ENCODE measurements at places on chromosomes 3 and 15.

GRCh38 chr15:78979456-78980320 is 34.8 kb upstream of the CTSH start:
- no peak for DNase-seq

DNA sequence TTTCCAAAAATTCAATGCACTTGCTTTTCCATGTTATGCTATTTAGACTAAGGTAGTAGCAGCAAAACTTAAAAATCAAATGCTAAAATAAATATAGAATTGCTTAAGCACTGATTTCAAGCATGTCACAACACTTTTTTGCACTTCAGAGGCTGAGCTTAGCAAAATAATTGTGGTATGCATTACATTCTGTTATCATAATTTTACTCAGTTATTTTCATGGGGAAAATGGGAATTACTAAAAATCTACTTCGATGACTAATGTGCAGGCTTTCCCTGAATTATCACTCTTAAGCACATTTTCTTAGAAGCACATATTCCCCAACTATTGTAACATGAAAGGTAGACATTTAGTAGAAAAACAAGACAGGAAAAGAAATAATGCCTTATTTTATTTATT is 322.4 kb upstream of the CBLB start:
- no peak for DNase-seq

DNA sequence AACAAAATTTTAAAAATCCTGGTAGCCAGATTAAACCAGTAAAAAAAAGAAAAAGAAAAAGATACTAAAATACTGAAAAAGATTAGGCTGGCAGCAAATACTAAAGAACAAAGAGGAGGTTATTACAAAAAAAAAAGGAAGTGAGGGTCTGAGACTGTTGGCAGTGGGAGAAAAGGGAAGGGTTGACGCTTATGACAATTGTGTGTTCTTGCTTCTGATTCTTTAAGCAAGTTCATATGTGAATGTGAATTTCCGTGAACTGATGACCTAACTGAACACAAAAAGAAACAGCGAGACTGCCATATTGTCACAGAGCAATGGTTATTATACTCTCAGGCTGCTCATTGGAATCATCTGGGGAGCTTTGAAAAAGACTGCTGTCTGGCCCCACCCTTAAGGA is 56.5 kb downstream of the ATP13A4 start:
- DNase-seq: no peak

- no peak for DNase-seq
Measured at GRCh38 chr15:51814606-51815005, 14.8 kb upstream of the TMOD3 start.

DNA sequence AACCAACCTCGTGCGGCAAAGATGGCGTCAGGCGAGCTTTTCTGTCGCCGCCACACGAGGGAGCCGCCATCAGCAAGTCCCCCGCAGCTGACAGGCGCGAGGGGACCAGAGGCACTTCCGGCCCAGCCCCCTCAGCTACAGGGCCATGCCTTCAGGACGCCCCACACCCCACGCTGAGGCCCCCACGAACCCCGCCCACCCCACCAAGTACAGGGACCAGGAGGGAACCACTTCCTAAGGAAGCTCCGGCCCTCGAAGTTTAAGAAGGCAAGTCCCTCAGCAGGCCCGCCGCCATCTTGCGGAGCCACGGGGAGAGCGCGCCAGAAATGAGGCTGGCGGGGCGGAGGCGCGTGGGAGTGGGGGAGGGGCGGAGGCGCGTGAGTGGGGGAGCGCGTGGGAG is 790 bp downstream of the DAZL start:
- DNase-seq: no peak

DNA sequence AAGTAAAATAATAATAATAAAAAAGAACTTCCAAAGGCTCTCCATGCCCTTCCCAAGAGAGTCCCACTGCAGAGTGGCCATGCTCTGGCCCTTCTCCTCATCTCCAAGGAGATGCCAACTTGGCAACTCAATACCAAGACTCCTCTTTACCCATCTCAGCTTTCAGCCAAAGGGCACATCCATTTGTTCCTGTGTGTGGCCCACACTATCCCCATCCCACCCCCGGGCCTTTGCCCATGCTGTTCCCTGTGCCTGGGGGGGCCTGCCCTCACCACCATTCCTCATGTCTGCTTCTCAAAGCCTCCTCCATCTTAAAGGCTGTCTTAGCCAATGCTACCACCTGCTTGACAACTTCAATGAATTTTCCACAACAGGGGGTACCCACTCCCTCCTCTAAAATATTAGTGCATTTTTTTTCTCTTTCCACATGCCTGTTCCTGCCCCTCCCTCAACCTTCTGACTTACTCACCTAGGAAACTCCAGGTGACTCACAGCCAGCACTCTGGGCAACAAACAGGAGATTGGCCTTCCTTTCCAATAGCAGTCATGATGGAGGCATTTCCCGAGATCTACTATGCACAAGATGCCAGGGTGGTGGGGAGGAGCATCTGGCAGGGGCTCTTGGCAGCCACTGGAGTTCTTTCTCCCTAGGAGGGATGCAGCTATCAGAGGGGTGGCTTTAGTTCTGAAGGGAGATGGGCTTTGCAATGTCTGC is 109.4 kb upstream of the SMAD3 start:
- DNase-seq: no peak

DNA sequence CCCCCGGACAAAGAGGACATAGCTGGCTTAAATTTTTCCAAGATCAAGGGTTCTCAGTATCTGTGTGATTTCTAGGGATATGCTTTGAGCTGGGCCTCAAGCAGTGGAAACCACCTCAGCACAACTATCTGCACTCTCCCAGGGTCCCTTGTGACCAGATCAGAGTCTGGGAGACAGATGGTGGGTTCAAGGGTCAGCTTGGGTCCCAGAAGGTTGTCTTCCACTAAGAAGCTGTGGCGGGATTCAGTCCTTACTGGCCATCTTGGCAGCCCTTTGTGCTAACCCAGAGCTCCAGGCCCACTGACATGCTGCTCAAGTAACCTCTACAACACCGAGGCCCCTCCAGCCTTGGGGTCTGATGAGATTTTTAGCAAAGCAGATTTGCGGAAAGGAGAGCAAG is 2.7 kb downstream of the INSYN1 start:
- no peak for DNase-seq

GRCh38 chr3:79306934-79307570 is 460.7 kb downstream of the ROBO1 start:
- DNase-seq: no peak

- DNase-seq: no peak
Measured at GRCh38 chr15:25950014-25950413, 86.9 kb upstream of the ATP10A start.

DNA sequence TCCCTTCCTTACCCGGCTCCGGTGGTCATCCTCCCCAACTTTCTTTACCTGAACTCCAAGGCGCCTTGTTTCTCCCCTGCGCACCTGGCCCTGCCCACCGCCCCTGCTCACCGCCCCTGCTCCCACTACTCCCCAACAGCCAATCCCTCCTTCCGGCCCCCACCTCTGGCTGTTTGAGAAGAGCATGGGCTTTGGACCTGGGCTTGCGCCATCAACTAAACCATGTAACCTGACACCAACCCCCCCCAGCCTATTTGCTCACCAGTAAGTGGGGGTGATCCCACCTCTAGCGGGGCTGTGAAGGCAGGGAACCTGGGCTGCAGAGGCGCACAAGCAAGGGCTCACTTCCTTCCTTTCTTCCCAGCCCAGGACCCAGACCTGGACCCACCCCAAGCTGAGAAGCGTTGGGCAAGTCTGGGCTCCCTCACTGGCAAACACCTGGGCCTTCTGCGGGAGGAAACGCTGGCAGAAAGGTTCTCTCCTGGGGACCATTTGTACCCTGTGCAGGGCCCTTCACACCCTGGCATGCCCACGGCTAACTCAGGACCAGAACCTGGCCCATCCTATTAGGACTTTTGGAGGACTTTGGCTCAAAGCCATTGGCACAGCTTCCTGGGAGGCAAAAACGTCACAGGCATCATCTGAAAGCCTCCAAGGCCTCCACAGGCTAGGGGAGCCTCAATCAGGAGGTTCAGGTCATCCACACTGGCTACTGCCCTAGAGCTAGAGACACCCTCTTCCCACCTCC is at the start of gene PLXNB1:
Gene PLXNB1, minus strand, starts transcription at position 127 of the 748 bp plus-strand sequence. CDS start 5,475 bp downstream, outside the sequence.
- no peak for DNase-seq

- DNase-seq: no peak
Measured at GRCh38 chr3:50395070-50395860, 35.9 kb upstream of the TMEM115 start.

DNA sequence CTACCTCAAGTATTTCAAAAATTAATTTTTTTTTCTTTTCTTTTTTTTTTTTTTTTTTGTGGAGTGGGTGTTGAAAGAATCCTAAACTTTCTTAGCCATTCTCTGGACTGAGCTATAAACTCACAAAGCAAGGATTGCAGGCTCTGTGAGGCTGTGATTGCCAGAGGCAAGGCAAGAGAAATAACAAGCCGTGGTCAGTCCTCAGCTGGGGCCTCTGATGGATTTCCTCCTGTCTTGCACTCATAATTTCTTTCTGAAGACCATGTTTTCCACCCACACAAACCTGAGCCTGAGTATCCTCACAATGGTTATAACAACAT is 1.3 kb downstream of the CX3CR1 start:
- no peak for DNase-seq

- DNase-seq: no peak
Measured at GRCh38 chr3:55069950-55070349, 142.1 kb upstream of the LRTM1 start.

GRCh38 chr3:72694398-72694797 is 153.8 kb downstream of the SHQ1 start:
- no peak for DNase-seq

Measured in bone marrow (tissue), 2 donors.